Dorsolateral prefrontal cortex (tissue), 122 donors: ENCODE measurements at places on chromosomes 3 and 15.

DNA sequence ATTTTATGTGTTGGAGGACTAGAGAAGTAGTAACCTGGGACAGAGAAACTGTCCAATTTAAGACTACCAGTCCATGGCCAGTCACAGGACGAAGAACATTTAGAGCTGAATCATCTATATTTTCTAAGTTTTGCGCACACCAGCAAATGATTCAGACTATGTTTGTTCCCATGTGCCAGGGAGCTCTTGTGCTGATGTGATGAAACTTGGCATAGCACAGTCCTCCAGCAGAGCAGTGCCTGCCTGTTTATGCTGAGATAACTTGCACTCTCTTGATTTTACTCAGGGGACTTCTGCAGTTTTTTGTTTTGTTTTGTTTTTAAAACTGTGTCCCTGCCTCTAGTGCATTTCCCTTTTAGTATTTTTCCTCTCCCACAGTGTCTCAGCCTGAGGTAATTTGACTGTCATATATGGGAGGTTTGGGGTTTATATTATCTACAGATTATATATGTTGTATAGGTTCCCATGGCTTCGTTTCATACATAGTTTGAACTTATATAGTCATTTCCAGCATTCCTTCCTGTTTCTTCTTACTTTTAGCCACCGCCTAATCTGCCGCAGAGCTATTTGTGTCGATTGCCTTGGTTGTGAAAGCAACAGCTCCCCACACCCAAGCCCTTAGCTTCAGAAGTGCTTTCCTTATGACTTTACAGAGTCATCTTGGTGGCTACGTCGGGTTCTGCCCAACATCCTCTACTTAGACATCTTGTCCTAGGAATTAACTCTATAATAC lies 45.5 kb downstream of the PPM1L start:
- DNase-seq, result no peak

DNA sequence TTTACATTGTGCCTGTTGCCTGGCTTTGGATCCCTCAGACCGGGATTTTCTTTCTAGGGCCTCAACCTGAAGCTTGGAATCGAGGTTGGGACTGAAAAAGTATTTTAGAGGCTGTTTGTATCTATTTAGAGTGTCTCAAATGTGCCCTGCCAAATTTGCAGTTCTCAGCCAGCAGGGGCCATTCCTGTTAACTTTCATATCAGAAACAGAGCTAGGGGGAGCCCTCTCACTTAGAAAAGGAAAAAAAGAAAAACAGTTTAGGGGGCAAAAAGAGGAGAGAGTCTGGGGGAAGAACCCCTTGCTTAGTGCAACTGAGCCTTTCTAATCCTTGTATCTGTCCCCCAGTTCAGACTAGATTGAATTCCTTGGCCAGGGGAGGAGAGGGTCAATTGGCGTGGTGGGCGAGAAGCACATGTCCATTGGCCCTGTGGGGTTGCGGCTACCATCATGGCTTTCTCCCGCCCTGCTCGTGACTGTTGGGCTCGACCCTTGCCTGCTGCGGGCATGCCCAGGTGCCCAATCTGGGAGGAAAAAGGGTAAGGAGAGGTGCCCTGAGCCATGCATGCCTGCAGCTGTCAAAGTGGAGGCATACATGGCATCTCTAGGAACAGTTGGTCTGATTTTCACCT lies 101.6 kb downstream of the CFAP44 start:
- DNase-seq, result no peak

DNA sequence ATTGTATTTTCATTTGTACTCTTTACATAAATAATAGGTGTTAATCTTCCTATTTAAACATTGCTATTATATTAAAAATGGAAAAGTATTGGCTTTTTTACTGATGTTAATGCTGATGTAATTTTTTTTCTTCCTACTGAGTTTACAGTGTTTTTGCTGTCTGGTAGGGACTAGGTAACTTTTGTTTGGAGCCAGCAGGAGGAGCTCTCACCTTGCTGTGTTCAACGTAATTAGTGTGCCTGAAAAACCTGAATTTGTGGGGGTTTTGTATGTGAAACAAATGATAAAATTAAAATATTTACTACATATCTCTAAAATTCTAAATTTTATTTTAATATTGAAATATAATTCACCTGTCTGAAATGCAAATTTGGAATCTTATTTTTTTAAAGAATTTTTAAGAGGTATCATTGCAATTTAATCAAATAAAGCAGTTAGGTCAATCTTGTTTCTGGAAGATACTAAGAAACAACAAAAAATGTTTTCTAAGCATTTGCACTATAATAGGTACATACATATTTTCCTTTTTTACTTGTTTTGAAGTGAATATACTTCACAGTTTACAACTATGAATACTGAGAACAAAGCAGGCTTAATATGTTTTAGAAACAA lies 48.8 kb downstream of the EPHA6 start:
- DNase-seq, result no peak

DNA sequence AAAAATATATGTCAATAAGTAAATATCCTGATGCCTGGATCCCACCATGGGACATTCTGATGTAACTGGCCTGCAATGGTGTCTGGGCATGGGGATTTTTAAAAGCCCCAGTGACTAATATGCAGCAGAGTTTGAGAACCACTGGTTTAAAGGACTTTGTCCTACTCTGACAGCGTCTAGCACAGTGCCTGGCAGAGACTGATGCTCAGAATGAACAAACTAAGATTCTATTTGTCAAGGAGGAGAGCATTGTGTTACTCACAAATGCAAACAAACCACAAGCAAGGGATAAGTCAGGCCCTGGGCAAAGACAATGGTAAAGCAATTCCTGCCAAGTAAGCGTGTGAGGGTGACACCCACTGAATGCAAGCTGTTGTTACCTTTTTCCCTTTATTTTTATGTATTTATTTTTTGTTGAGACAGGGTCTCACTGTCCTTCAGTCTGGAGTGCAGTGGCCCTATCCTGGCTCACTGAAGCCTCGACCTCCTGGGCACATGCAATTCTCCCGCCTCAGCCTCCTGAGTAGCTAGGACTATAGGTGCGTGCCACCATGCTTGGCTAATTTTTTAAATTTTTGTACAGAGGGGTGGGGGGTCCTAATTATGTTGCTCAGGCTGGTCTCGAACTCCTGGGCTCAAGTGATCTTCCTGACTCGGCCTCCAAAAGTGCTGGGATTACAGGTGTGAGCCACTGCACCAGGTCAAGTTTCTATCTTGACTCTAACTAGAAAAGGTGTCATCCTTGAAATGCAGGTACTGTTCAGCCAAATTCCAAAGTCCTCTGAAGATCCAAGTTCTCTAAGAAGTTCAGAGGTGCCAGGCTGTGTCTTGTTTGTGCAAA lies 909 bp upstream of the GPD1L start:
- DNase-seq, result no peak

- no peak for DNase-seq
Measured at GRCh38 chr15:44883199-44883877, 73.1 kb upstream of the TERB2 start.
